ENCODE measurements at places on chromosomes 3 and 15.
A peak's percentile ranks its signal among the peaks of the same experiment; 100 is the strongest.

GRCh38 chr15:77616072-77616471, 16.6 kb downstream of the LINGO1 start:
- DNase-seq = no peak

DNA sequence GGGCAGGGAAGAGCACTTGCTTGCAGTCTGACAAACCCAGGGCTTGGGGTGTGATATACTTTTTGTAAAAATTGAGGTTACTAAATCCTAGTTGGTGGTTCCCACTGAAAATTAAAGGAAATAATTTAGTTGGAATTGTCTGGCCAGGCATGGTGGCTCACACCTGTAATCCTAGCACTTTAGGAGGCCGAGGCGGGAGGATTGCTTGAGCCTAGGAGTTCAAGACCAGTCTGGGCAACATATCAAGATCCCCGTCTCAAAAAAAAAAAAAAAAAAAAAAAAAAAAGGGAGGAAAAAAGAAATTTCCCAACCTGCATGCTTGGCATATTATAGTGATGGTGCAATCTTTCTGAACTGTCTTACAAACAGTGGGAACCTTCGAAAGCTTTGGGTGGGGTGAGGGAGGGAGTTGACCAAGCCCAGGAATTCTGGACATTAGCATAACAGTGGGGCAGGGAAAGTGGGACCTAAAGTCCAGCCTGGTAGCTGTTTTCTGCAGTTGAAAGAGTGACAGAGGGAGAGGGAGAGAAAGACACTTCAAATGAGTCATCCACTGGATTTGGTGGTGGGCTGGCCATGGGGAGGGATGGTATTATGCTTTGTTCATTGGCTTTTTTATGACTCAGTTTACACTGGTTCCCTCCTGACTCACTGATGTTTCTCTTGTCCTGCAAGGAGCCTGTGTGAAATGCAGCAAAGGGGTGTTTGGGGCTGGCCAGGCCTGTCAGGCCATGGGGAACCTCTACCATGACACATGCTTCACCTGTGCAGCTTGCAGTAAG, 41.1 kb downstream of the LIMD1 start:
- no peak for DNase-seq

- DNase-seq = no peak
Observed at GRCh38 chr3:195699388-195699771, 21.4 kb upstream of the MUC20 start.

DNA sequence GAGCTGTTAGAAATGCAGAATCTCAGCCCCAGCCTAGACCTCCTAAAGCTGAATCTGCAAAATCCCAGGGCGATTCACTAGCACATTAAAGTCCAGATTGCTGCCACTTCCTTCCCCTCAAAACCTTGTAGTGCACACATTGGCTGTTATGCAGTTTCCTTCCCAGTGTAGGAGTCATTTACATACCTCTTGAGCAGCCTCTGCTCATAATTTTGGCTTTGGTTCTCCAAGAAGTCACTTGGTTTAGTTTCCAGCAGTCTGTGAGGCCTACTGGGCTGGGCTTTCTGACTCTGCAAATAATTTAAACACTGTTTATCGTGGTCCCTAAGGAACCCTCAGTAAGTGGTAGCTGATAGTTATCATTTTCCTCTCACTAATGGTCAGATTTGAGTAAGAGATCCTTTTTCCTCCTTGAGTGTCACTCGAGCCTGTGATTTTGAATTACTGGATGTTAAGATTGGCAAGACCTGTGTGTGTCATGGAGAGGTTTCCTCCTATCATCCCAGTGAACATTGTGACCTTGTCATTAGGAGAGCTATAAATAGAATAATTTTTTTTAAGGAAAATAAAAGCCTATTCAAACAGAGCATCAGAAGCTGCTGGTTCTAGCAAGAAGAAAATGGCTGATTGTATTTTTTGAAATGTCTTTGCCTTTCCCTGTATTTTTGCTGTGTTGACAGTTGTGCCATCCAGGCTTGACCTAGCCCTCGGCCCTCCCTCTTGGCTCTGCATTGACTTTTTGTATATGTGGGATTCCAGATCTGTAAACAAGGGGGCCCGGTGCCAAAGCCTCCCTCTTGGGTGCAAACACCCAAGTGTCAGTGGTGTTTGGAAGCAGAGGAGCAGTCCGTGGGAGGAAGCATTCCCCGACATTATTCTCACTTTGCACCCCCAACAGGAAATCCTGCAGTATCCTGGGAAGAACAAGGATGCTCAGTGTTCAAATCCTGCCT, 134.8 kb upstream of the ANKRD28 start:
- no peak for DNase-seq

GRCh38 chr3:138220788-138221187, 33.7 kb downstream of the ARMC8 start:
- DNase-seq = no peak

DNA sequence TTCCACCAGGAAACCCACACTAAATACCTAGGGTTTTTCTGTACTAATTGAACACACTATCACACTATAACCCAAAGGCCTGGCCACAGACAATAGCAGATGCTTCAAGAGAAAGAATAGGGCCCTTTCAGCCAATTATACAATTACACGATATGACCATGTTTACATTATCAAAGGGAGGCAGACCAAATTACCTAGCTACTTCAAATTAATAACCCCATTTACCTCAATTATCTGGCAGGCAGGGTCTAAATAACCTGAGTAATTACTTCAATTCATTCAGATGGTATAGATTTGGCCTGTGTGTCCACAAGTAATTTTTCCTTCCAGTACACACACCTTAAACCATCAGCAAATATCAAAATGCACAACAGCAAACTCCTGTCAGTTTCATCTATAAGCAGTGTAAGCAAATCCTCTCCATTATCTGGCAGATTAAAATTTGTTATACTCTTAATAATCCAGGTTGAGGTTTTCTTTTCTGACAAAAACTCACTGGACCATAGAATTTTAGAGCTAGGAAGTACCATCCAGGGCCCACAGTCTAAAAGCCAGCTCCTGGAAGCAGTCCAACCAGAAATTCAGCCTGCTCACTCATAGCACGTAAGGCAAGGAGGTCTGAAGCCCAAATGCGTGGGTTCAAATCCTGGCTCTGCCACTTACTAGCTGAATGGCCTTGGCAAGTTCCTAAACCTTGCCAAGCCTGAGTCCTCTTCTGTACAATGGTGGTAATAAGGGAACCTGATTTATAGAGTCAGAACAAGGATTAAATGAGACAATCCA, 51.8 kb downstream of the RFTN1 start:
- DNase-seq = no peak

GRCh38 chr15:32936283-32936918, 218.6 kb downstream of the GREM1 start:
- DNase-seq = no peak

- no peak for DNase-seq
Observed at GRCh38 chr3:184117636-184118035, 17.5 kb upstream of the EIF2B5 start.

- DNase-seq = no peak
Observed at GRCh38 chr15:70090436-70091296, 7.1 kb downstream of the TLE3 start.

GRCh38 chr15:41494190-41494921, 682 bp downstream of the ITPKA start:
- DNase-seq = peak; percentile 21

Measured in stimulated activated naive CD4-positive, alpha-beta T cell treated with Interleukin-2 at 50 U/mL for 16 hours (primary cell).